Thymus (tissue), 14 donors: ENCODE measurements at places on chromosomes 3 and 15. TPM values are rescaled to one million over a fixed set of nuclear protein-coding genes. Genes with fewer than 3 reads are reported as not detected.

ZBED2 gene
- 37.9 TPM for polyA plus RNA-seq

SEC22C gene
- 24.9 TPM for polyA plus RNA-seq

GRCh38 chr15:62326460-62327011, 161.5 kb upstream of the C2CD4B start:
- no peak for DNase-seq
- H3K27me3 ChIP-seq, result peaks cover 7% of the 10 kb centered on the region
- H3K27ac ChIP-seq, result no peak overlapping the region
- H3K4me3 ChIP-seq, result no peak overlapping the region

DNA sequence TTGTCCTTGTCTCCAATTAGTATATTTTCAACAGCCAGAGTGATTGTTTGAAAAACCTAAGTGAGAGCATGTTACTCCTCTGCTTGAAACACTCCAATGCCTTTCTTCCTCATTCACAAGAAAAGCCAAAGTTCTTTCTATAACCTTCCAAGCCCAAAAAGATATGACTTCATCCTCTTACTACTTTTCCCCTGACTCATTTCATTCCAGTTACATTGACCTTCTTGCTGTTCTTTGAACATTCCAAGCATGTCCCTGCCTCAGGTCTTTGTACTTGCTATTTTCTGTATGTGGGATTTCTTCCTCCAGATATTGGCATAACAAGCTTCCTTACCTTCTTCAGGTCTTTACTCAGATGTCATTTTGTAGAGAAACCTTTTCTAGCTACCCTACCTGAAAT, 28.3 kb downstream of the EHHADH start:
- H3K27ac ChIP-seq, result no peak overlapping the region
- H3K27me3 ChIP-seq, result no peaks in the 10 kb centered on the region
- H3K4me3 ChIP-seq, result no peak overlapping the region
- H3K36me3 ChIP-seq, result no peaks in the 10 kb centered on the region
- H3K4me1 ChIP-seq, result no peaks in the 10 kb centered on the region
- no peak for DNase-seq

DNA sequence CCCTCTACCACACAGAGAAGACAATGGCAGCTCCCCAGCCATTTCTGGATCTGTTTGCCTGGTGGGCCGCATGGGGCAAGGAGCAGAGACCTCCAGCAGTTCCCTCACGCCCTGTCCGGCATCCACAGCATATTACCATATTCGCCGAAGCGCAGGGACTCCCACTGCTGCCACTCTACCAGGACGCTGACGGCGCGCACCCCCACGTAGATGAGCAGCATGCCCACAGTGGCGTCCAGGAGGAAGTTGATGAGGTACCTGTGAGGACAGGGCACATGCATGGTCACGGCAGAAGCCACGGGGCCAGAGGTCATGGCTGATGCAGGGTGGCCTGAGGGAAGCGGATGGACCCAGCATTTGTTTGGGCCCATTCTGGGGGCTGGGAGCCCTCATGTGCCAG, 14.8 kb upstream of the MUSTN1 start:
- H3K27ac ChIP-seq, result no peak overlapping the region
- peaks cover 60% of the 10 kb centered on the region for H3K36me3 ChIP-seq
- H3K27me3 ChIP-seq, result no peaks in the 10 kb centered on the region
- peaks cover 62% of the 10 kb centered on the region for H3K4me1 ChIP-seq
- H3K4me3 ChIP-seq, result no peak overlapping the region

- no peak for DNase-seq
- peaks cover 47% of the 10 kb centered on the region for H3K36me3 ChIP-seq
- H3K4me1 ChIP-seq, result peaks cover 99% of the 10 kb centered on the region
Measured at GRCh38 chr15:31338879-31339557, 12.4 kb downstream of the KLF13 start.

GRCh38 chr3:53236112-53236841, 19.5 kb downstream of the TKT start:
- no peak overlapping the region for H3K4me3 ChIP-seq
- no peaks in the 10 kb centered on the region for H3K27me3 ChIP-seq
- peaks cover 4% of the 10 kb centered on the region for H3K4me1 ChIP-seq
- no peak overlapping the region for H3K27ac ChIP-seq
- H3K36me3 ChIP-seq, result peaks cover 95% of the 10 kb centered on the region

DNA sequence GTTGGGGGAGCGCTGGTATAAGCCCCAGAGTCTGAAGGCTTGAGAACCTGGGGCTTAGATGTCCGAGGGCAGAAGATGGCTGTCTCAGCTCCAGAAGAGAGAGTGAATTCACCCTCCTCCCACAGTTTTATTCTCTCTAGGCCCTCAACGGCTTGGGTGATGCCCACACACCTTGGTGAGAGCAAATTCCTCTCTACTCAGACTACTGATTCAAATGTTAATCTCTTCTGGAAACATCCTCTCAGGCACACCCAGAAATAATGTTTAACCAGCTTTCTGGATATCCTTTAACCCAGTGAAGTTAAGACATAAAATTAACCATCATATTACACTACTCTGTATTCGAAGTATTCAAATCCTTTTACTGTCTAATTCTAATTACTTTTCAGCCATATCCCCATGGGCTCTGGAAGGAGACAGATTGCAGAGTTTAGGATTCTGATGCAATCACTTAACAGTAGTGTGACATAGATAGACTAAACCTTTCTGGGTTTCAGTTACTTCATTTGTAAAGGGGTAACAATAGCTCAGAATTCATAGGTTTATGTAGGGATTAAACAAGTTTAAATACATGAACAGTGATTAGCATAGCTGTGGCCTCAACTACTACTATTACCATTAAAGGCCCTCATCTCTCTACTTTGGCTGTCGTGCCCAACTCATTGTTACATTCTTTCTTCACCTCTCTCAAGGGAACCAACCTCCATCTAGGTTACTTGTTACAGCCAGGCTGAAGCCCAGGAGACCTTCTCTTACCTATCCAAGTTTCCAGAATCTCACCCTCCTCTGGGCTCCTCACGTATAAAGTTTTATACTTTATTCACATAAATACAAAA, 25.7 kb upstream of the ANO10 start:
- no peaks in the 10 kb centered on the region for H3K4me1 ChIP-seq
- H3K27me3 ChIP-seq, result no peaks in the 10 kb centered on the region
- H3K27ac ChIP-seq, result no peak overlapping the region
- DNase-seq, result no peak
- no peaks in the 10 kb centered on the region for H3K36me3 ChIP-seq
- H3K4me3 ChIP-seq, result no peak overlapping the region
